ENCODE measurements at places on chromosomes 5 and 9. TPM values are rescaled to one million over a fixed set of nuclear protein-coding genes. Genes with fewer than 3 reads are reported as not detected.

DNA sequence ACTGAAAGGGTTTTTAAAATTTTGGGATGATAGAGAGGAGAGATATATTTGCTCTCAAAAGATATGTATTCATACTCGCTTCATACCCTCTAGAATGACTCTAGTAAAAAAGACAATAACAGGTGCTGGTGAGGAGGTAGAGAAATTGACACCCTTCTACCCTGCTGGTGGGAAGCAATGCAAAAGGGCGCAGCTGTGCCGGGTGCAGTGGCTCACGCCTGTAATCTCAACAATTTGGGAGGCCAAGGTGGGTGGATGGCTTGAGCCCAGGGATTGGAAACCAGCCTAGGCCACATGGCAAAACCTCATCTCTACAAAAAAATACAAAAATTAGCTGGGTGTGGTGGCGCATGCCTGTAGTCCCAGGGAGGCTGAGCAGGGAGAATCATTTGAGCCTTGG, 33.9 kb upstream of the NXNL2 start:
- no peaks in the 10 kb centered on the region for H3K36me3 ChIP-seq
- no peaks in the 10 kb centered on the region for H3K27me3 ChIP-seq
- no peak overlapping the region for H3K27ac ChIP-seq
- peaks cover 6% of the 10 kb centered on the region for H3K4me1 ChIP-seq
- H3K4me3 ChIP-seq: no peak overlapping the region

DNA sequence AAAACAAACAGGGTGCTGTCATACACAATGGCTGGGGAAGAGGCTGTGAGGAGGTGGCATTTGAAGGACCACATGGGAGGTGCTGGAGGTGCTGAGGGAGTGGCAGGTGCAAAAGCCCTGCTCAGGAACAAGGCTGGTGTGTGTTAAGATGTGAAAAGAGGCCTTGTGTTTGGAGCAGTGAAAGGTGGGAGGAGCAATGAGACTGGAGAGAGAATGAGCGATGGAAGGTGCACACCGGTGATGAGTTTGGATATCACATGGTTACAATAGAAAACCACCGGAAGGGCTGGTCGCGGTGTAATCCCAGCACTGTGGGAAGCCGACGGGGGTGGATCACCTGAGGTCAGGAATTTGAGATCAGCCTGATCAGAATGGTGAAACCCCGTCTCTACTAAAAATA, 9.2 kb upstream of the FIBCD1 start:
- no peaks in the 10 kb centered on the region for H3K4me1 ChIP-seq
- H3K4me3 ChIP-seq: no peak overlapping the region
- no peak for DNase-seq

- no peaks in the 10 kb centered on the region for H3K4me1 ChIP-seq
- peak; percentile 77 for DNase-seq
- H3K27ac ChIP-seq: no peak overlapping the region
- no peaks in the 10 kb centered on the region for H3K36me3 ChIP-seq
- H3K4me3 ChIP-seq: no peak overlapping the region
Measured at GRCh38 chr5:63401436-63402046, 560.7 kb downstream of the HTR1A start.

DNA sequence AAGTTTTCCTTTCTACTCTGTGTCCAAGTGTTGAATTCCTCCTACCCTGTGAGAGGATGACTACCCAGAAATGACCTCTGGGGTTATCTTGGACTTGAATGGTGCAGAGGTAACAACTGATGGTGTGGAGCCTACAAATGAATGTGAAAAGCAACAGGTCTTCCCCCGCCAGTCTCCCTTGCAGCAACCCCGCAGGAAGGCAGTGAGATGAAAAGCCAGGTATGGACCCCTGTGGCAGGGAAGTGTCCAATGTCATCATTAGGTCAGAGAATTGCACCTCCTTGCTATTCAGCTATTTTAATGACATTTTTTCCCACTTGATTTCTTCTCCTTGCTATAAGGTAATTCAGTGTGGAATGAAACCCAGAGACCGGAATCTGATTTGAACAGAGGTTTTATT, 58.5 kb downstream of the MAT2B start:
- H3K4me3 ChIP-seq: no peak overlapping the region
- H3K27ac ChIP-seq: no peak overlapping the region
- no peak for DNase-seq
- no peaks in the 10 kb centered on the region for H3K36me3 ChIP-seq

- no peaks in the 10 kb centered on the region for H3K4me1 ChIP-seq
- no peaks in the 10 kb centered on the region for H3K27me3 ChIP-seq
- no peak overlapping the region for H3K4me3 ChIP-seq
- no peaks in the 10 kb centered on the region for H3K36me3 ChIP-seq
- no peak for DNase-seq
- H3K27ac ChIP-seq: no peak overlapping the region
Measured at GRCh38 chr5:73971326-73971725, 345.3 kb downstream of the ARHGEF28 start.

- no peak within 1 kb of the TSS for H3K4me3 ChIP-seq
- DNase-seq: no peak
- no peaks in the 10 kb centered on the region for H3K4me1 ChIP-seq
- H3K36me3 ChIP-seq: peaks cover 2% of the 10 kb centered on the region
- H3K27me3 ChIP-seq: no peaks in the 10 kb centered on the region
- H3K27ac ChIP-seq: no peak within 1 kb of the TSS
Measured at GRCh38 chr5:141402553-141403243, at the start of gene PCDHGA9. TSS of gene PCDHGA9 (plus strand) at chr5:141402778. CDS start at chr5:141402953, 175 bp downstream.

DNA sequence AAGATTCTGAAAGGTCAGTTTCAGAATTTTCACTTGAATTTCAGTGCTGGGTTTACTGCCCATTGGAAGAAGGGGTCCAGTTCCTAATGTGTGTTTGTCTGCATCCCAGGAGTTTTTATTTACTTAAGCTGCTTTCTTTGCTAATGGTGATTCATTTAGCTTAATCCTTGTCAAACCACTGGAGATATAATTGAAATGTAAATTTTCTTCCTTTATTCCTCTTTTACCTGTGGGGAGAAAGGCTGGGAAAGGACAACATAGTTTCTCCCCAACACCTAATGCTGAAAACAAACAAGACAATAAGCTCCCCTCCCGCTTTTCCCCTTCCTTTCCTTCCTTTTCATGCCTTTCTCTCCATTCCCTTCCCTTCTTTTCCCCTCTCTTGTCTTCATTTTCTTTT, 185.8 kb downstream of the KCTD16 start:
- H3K4me3 ChIP-seq: no peak overlapping the region
- H3K4me1 ChIP-seq: no peaks in the 10 kb centered on the region
- H3K36me3 ChIP-seq: no peaks in the 10 kb centered on the region
- no peak for DNase-seq
- no peak overlapping the region for H3K27ac ChIP-seq

DNA sequence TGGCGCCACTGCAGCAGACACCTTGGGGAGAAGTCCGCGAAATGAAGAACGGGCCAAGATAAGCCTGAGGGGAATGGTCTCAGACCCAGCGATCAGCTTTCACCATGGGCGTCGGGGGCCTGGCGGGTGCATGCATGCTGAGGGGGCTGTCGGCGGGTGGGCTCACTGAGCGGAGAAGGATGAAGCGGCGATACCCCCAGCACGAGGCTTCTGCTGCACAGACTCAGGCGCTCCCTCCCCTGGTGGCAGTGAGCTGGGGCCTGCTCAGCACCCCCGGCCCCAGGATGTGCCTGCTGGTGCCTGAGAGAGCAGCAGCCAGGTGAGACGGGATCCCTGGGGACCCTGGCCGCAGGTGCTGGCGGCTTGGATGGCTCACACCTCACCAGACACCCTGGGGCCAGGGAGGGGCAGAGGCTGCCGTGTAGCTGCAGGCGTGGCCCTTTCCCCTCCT, 31.2 kb downstream of the CEP72 start:
- no peak overlapping the region for H3K4me3 ChIP-seq
- no peak for DNase-seq
- no peak overlapping the region for H3K27ac ChIP-seq
- H3K4me1 ChIP-seq: no peaks in the 10 kb centered on the region

DNA sequence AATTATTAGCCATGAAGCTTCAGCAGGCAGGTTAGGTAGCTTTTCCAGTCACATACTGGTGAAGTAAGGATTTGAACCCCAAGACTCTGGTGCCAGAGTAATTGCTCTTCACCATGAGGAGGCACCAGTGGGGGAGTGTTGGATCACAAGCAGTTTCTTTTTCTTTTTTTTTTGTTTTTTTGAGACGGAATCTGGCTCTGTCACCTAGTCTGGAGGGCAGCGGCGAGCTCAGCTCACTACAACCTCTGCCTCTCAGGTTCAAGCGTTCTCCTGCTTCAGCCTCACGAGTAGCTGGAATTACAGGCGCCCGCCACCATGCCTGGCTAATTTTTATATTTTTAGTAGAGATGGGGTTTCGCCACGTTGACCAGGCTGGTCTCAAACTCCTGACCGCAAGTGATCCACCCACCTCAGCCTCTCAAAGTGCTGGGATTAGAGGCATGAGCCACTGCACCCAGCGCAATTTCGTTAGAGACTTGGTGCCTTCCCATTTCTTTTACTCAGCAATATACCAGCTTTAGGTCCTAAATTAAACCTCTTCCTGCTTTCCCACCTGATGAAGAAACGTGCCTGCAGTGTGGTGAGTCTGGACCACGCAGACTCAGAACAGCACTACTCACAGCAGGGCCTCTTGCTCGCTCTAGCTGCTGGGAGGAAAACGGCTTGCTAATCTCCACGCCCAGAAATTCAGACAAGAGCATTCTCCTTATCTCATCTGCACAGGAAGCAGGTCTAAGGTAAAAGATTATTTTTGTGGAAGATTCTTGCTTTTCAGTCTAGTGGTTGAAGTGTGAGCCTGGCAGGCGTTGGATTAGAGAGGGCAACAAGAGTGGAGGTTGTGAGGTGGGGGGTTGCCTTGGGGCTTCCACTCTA, at the start of gene S100Z:
S100Z (plus strand) TSS at position 596 of the 873 bp plus-strand sequence. CDS start 25,346 bp downstream, outside the sequence.
- DNase-seq: peak; percentile 75
- no peaks in the 10 kb centered on the region for H3K27me3 ChIP-seq
- H3K4me3 ChIP-seq: no peak within 1 kb of the TSS
- peak within 1 kb of the TSS; percentile 69 for H3K27ac ChIP-seq
- H3K4me1 ChIP-seq: no peaks in the 10 kb centered on the region

DNA sequence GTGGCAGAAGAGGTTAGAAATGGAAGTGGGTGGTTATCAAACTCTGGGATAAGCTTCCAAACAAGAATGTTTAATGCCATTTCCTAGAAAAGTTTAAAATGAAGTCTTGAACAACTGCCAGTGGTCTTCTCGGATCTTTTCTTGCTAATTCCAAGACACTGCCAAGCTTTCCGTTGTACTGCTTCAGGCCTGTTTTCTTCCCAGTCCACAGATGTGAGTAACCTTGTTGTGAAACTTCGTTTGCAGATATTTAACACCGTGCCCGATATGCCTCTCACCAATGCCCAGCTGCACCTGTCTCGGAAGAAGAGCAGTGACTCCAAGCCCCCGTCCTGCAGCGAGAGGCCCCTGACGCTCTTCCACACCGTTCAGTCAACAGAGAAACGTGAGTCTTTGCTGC, 269.8 kb downstream of the NR3C1 start:
- no peak for DNase-seq
- H3K36me3 ChIP-seq: no peaks in the 10 kb centered on the region
- H3K27me3 ChIP-seq: no peaks in the 10 kb centered on the region
- no peak overlapping the region for H3K27ac ChIP-seq
- peaks cover 37% of the 10 kb centered on the region for H3K4me1 ChIP-seq
- H3K4me3 ChIP-seq: no peak overlapping the region

GRCh38 chr5:87252283-87252605, 15.4 kb upstream of the RASA1 start:
- no peaks in the 10 kb centered on the region for H3K36me3 ChIP-seq
- DNase-seq: no peak
- H3K4me1 ChIP-seq: no peaks in the 10 kb centered on the region
- H3K27me3 ChIP-seq: no peaks in the 10 kb centered on the region
- H3K4me3 ChIP-seq: no peak overlapping the region
- no peak overlapping the region for H3K27ac ChIP-seq

DNA sequence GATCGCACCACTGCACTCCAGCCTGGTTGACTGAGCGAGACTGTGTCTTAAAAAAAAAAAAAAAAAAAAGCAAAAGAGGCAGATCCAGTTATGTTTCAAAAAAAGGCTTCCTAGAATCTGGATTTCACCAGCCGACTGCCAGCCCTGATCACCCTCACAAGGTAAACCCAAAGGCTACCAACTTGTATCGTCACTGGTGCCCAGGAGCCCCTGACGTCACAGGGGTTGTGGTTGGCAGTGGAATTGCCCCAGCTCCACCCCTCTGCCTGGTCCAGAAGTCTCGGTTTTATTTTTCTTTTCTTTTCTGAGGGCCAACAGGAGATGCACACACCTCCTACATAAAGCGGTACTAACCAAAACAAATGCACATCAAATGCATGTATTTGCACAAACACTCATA, 6.0 kb upstream of the LMX1B start:
- H3K4me3 ChIP-seq: no peak overlapping the region
- peaks cover 60% of the 10 kb centered on the region for H3K27me3 ChIP-seq
- no peak overlapping the region for H3K27ac ChIP-seq
- no peak for DNase-seq
- peaks cover 16% of the 10 kb centered on the region for H3K4me1 ChIP-seq
- H3K36me3 ChIP-seq: no peaks in the 10 kb centered on the region

GRCh38 chr5:72109625-72110024, 2.4 kb downstream of the MAP1B start:
- H3K36me3 ChIP-seq: no peaks in the 10 kb centered on the region
- peak overlapping the region; percentile 51 for H3K4me3 ChIP-seq
- peak; percentile 18 for DNase-seq
- peaks cover 4% of the 10 kb centered on the region for H3K27me3 ChIP-seq
- H3K27ac ChIP-seq: peak overlapping the region; percentile 6

DNA sequence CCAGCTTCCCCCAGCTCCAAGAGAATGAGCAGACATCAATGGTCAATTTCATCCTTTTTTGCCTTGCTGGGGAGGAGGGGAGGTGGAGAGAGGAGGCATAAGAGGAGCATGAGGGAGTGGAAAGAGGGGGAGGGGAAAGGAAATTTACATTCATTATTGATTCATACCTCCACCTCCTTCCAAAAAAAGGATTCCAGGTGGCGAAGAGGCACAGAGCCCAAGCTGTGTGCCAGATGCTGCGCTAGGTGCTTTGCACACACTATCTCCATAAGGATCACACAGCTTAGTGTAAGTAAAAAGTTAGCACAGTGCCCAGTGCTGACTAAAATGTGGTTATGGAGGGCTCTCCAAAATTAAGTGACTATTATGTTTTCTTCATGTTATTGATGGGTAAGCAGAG, 11.0 kb downstream of the ASTN2 start:
- no peaks in the 10 kb centered on the region for H3K4me1 ChIP-seq
- no peak overlapping the region for H3K4me3 ChIP-seq
- no peaks in the 10 kb centered on the region for H3K36me3 ChIP-seq
- no peak overlapping the region for H3K27ac ChIP-seq
- no peak for DNase-seq

- no peaks in the 10 kb centered on the region for H3K36me3 ChIP-seq
- no peaks in the 10 kb centered on the region for H3K27me3 ChIP-seq
- no peak for DNase-seq
- H3K4me1 ChIP-seq: no peaks in the 10 kb centered on the region
- no peak overlapping the region for H3K4me3 ChIP-seq
- no peak overlapping the region for H3K27ac ChIP-seq
Measured at GRCh38 chr9:126424511-126424910, 97.9 kb downstream of the MVB12B start.

NR2F1 gene
- total RNA-seq: 15.9 TPM

CRHBP gene
- 5.0 TPM for total RNA-seq

FOXE1 gene
- 0.88 TPM for total RNA-seq

DAPK1 gene
- total RNA-seq: 62.3 TPM

EFNA5 gene
- total RNA-seq: 18.8 TPM

FRMPD1 gene
- total RNA-seq: 0.28 TPM

FAM193B gene
- 31.4 TPM for total RNA-seq

CD274 gene
- total RNA-seq: not detected

AIF1L gene
- total RNA-seq: 5.3 TPM

IFNA14 gene
- total RNA-seq: not detected

FCN1 gene
- total RNA-seq: not detected

ZSWIM6 gene
- total RNA-seq: 12.7 TPM

Measured in hepatocyte (in vitro differentiated cells).